Activated gamma-delta T cell treated with anti-CD3 and anti-CD28 coated beads, Interleukin-2, amount 50 U/mL, for 16 hours (primary cell): ENCODE measurements at places on chromosomes 4 and X.

- DNase-seq = no peak
These were observed 91.9 kb upstream of the MAPK10 start for GRCh38 chr4:86451560-86452330.

DNA sequence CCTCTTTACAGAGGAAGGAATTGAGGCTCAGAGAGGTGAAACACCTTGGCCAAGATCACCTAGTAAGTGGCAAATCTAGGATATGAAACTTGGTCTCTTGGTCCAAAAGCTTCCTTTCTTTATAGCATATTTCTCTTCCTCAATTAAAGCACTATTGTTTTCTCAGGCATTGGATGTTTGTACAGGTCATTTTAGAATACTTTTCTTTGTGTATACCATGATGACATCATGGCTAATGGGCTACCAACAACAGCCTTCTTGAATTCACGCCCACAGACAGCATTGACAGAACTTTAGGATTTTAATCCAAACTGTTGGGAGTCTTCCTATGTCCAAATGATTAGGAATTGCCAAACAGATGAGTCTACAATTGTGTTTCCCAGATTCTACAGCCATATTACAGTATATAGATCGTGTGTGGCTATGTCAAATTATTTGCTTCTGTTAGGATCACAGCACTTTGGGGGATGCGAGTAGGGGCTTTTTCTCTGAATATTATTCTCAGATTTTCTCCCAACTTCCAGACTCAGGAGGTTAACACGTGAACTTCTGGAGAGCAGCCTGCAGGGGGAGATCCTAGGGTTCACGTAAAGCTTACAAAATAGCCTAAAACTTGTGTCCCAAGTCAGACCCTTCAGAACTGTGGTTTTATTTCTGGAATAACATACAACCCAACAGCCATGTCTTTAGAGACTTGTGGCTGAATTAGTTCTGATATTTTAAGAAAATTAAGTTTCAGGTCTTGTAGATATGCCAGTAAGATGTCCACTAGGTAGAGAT is 191.8 kb downstream of the SHROOM3 start:
- no peak for DNase-seq

DNA sequence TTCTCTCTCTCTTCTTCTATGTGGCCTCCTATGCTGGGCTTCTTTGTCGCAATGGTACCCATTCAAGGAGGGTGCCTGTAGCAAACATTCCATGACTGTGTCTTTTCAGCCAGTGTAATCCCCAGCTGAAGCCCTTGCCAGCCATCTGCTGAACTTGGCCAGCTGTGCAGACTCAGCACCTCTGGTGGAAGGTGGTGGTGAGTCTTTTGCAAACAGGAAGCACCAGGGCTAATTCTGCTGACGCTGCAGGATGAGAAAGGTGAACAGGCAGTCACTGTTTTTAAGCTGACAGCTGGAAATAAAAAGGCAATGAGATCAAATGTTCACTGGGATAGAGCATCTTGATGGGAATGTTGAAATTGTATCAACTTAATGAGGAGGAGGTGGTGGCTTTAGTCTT is 298.7 kb upstream of the CLNK start:
- DNase-seq = no peak

GRCh38 chrX:23871905-23872546 is 35.7 kb downstream of the APOO start:
- no peak for DNase-seq

GRCh38 chrX:39204353-39204752 is 403.1 kb downstream of the MID1IP1 start:
- no peak for DNase-seq

DNA sequence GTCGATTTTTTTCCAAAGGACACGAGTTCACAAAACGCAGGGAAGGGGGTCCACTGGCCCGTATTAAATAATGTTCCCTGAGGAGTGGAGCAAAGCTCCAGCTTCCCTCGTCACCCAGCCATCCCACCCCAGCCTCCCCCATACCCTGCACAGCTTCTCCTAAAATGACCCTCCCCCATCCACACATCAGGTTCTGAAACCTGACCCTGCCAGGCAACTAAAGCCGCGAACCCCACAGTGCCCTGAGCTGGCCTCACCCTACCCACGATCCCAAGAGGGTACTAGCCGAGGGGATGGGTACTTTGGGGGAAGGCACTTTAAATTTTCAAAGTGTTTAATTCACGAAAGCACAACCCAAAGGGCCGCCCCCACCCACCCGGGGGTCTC is 634 bp downstream of the APOO start:
- DNase-seq = no peak

GRCh38 chr4:155371432-155372043 is 5.2 kb downstream of the MAP9 start:
- DNase-seq = no peak

- DNase-seq = no peak
These were observed 80.9 kb downstream of the POLA1 start for GRCh38 chrX:24774650-24775049.

GRCh38 chr4:175823015-175823742 is 11.1 kb upstream of the GPM6A start:
- DNase-seq = no peak
